NCI-H82 (cell line): ENCODE measurements at places on chromosomes 3 and 15.
A peak's percentile ranks its signal among the peaks of the same experiment; 100 is the strongest.

- no peak for DNase-seq
These were observed 39.9 kb downstream of the RASA2 start for GRCh38 chr3:141526709-141527108.

DNA sequence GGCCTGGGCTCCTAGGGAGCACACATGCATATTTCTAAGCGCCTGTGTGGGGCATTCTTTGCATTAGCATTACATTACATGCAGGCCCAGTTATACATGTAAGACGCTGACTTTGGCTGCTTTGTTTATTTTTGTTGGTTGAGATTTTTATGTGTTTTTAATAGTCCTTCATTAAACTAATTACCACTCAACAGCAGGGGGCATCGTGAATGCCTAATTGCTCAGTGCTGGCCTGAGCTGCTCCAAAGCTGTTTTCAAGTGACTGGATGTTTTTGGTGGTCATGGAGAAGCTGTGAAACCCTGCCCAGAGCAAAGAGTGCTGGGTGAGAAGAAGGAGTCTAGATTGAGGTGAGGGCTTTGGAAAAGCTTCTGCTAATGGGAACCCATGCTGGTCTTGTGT, 41.5 kb downstream of the GPD1L start:
- DNase-seq = no peak

GRCh38 chr3:94405258-94406035, 342.6 kb downstream of the NSUN3 start:
- no peak for DNase-seq

- DNase-seq = no peak
These were observed 26.8 kb upstream of the THBS1 start for GRCh38 chr15:39553947-39554693.

- no peak for DNase-seq
These were observed 108.7 kb upstream of the TSPAN3 start for GRCh38 chr15:77179541-77179998.

DNA sequence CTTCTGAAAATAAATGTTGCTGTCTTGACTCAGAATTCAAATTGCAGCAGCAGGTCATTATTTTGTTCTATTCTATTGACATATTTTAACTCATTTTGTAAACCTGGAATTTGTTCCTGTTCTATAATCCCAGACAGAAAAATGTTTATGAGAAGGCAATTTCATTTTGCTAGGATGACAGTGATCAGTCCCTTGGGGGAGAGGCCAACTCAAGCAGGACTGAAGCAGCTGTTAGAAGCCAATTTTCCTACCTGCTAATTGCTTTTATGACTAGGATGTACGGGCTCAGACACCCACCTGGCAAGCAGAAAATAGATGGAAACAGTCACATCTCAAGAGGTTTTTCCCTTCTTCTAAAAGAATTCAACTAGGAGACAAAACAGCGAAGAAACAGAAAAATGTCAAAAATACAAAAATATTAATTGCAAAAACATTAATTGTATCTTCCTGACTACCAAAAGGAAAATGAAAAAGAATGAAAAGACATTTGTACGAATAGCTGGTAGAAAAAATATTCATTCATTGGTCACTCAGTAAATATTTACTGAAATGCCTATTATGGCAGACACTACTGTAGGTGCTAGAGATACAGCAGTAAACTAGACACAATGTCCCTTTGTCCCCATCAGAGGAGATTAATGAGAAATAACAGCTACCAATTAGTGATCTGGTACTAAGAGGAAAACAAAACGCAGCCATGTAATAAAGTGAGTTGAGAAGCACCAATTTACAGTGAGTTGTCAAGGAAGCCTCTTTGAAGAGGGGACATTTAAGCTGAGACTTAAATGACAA, 73.5 kb downstream of the PEAK1 start:
- no peak for DNase-seq

DNA sequence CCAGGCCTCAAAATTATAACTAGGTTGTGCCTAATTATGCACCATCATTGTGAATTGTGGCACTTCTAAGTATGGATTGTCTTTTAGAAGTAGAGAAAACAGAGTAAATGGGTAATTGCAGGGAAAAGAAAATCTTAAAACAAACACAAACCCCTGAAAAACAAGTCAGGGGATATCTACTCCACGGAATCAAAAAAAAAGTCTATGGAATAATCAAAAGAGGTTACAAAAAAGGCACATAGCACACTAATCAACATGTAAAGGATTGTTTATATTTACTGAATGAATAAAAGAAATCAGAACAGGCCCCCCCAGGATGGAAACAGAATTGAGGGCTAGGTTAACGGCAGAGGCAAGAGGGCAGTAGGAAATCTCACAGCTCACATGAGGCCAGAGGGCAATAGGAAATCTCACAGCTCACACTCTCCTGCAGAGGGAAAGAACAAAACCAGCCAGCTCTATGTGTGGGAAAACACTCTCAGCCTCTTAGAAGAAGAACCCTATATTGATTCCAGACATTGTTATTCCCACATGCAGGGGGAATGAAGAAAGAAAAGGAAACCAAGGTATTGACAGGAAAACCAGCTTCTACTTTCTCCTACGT, 72.7 kb upstream of the FNDC3B start:
- DNase-seq = no peak

GRCh38 chr3:26622621-26623418, at the start of gene LRRC3B:
TSS of gene LRRC3B (plus strand) at chr3:26622772. CDS start at chr3:26709673, 86,901 bp downstream.
- DNase-seq = peak; percentile 77

GRCh38 chr3:52860424-52860768, 25.6 kb upstream of the MUSTN1 start:
- no peak for DNase-seq

- peak; percentile 48 for DNase-seq
These were observed 240.8 kb downstream of the NFKBIZ start for GRCh38 chr3:102089904-102090720.
